Iris pigment epithelial cell (primary cell): ENCODE measurements at places on chromosomes 12 and 14.

DNA sequence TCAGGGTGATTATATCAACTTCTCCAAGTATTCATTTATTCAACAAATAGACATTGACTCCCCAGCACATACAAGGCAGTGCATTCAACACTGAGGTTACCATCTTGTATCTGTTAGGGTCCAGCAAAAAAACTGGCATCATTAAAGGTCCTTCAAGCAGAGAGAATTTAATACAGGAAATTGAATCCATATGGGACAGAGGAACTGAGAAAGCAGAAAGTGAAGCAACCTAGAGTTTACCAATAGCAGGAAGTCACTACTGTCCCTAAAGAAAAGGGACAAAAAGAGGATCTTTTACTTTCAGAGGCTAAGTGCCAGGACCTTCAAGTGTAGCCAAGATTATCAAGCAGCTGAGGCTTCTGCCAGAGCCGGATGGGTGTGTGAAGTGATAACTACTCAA lies 237.8 kb upstream of the TBX3 start:
- no peak for DNase-seq

GRCh38 chr14:93316716-93317115 lies 16.1 kb downstream of the BTBD7 start:
- DNase-seq, result no peak

- peak; percentile 85 for DNase-seq
Measured at GRCh38 chr12:28051516-28052354, 79.2 kb upstream of the PTHLH start.

DNA sequence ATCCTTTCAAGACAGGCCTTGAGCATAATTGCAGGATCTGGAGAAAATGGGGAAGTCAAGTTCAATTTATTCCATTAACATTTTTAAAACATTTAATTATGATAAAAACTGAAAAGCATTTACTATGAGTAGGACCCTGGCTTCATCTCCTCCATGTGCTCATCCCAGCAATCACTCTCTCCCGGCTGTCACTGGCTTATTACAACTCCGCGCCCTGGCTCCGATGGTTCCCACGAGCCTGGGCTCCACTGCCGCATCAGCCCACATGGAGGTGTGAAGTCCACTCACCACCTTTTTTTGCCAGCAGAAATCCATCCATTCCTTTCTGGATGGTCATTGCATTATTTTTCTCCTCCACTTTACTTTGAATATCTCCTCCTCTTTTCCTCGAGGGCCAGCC lies 194.4 kb downstream of the EMP1 start:
- no peak for DNase-seq
